ENCODE measurements at places on chromosomes 5 and 9.

DNA sequence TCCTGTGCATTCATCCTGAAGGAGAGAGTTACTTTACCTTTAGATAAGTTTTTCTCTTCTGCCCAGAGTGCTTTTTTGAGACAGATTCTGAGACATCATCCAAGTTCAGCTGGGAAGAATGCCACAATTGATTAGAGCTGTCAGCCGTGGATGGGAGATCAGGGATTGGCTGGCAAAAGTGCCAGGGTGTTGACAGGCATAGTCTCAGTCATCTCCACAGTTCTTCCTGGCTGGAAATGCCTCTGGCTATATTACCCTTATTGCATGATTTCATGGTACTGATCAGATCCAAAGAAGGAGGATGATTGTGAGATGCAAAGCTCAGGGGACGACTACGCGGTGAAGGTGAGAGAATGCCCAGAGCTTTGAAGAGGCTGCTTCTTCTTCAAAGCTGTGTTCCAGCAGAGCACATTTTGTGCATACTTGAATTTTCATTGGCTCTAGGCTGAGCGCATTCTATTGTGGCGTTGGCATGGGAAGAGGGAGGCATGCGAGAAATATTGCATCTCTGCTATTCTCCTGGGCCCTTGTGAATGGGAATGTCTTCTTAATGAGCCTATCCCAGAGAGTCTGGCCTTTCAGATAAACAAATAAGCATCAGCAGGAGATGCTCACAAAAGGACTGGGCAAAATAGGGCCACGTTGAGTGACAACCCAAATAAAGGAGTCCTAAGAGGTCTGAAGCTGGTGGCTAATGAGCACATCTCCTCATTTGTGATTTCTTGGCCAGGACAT is 82.1 kb downstream of the GRIA1 start:
- no peak for DNase-seq

- DNase-seq, result no peak
Measured at GRCh38 chr5:130868186-130868840, 296.7 kb downstream of the HINT1 start.

GRCh38 chr5:1817261-1818043 is 16.2 kb downstream of the NDUFS6 start:
- no peak for DNase-seq

DNA sequence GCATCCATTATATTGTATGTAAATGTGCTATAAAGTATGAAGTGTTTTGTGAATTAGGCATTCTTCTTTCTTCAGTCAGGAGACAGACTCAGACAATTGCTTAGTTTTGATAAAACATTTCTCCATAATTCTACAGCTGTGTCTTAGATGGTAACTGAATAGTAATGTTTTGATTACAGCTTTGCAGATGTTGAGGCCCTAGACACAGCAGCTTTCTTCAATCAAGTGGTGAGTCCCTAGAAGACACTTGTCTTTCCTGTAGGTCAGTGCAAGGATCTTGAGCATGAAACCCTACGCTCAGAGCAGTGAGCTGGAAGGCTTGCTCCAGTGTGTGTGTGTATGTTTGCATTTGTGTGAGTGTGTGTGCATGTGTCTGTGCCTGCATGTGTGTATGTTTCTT is 46.8 kb upstream of the CD180 start:
- no peak for DNase-seq

GRCh38 chr9:83119873-83120272 is 56.9 kb upstream of the RASEF start:
- DNase-seq, result no peak

GRCh38 chr9:133740911-133741310 is 2.8 kb upstream of the SARDH start:
- DNase-seq, result no peak

GRCh38 chr9:35661756-35662350 is 3.1 kb downstream of the ARHGEF39 start:
- DNase-seq, result no peak

GRCh38 chr9:82334286-82334685 is 345.7 kb downstream of the SPATA31D1 start:
- DNase-seq, result no peak

GRCh38 chr9:89225991-89226471 is 47.4 kb upstream of the SHC3 start:
- DNase-seq, result no peak

DNA sequence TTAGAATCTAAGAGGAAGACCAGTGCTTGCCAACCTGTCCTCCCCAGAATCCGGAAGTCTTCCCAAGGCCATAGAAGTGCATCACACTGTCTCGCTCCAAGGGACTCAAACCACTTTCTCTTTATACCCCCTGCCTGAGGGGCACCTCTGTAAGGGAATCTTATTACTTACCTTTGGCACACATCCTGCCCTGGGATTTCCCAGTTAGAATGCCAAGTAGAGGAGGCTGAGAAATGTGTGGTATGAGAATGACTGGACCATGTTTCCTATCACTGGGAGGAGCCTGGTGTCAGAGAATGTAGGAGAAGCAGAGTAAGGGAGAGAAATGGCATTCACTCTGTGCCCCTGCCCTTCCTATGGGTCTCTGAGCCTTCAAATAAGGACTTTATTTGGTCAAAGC is 85.8 kb downstream of the AOPEP start:
- no peak for DNase-seq
